ENCODE measurements at places on chromosomes 11 and 22.

DNA sequence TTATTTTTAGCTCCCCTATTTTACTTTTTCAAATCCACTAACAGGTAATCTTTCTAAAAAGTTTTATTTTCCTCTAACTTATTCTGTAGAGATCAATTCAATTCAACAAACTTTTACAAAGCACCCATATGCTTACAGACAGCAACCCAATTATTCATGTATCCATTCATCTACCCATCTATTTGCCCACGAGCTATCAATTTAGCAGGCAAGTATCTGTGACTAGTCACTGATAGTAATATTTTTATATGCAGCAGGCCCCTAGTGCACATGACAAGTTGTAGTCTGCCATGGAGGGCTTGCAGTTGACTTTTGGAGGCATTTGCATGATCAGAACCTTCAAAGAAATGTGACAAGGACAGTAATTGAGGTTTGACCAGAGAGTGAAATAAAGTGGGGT, 753.2 kb upstream of the TENM4 start:
- no peaks in the 10 kb centered on the region for H3K4me1 ChIP-seq
- H3K27ac ChIP-seq, result no peak overlapping the region
- no peaks in the 10 kb centered on the region for H3K27me3 ChIP-seq

DNA sequence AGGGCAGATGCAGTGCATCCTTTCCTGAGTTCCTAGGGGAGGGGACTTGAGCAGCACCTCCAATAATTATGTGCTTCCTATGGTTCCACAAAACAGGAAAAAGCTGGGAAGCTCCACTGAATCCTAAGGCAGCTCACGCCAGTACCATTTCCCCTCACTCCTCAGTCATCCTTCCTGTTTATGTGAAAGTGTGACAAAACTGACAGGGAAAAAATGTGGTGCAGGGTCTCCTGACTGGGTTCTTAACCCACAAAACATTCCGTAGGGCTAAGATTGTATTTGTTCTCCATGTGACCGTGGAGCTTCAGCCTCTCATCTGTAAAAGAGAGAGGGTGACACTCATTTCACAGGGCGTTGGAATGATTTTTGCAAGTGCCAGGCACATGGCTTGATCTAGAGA, 12.2 kb upstream of the LYVE1 start:
- no peak overlapping the region for H3K27ac ChIP-seq
- no peaks in the 10 kb centered on the region for H3K27me3 ChIP-seq
- no peak for DNase-seq
- no peaks in the 10 kb centered on the region for H3K4me1 ChIP-seq
- H3K36me3 ChIP-seq, result no peaks in the 10 kb centered on the region
- H3K4me3 ChIP-seq, result no peak overlapping the region

- no peak overlapping the region for H3K27ac ChIP-seq
- no peaks in the 10 kb centered on the region for H3K27me3 ChIP-seq
- H3K4me3 ChIP-seq, result no peak overlapping the region
- DNase-seq, result no peak
- no peaks in the 10 kb centered on the region for H3K4me1 ChIP-seq
- no peaks in the 10 kb centered on the region for H3K36me3 ChIP-seq
These were observed 13.2 kb upstream of the TRIM34 start for GRCh38 chr11:5611627-5612026.

GRCh38 chr11:79265756-79266322, 175.0 kb downstream of the TENM4 start:
- no peak overlapping the region for H3K27ac ChIP-seq
- no peaks in the 10 kb centered on the region for H3K27me3 ChIP-seq
- no peak overlapping the region for H3K4me3 ChIP-seq
- no peaks in the 10 kb centered on the region for H3K36me3 ChIP-seq
- no peak for DNase-seq

DNA sequence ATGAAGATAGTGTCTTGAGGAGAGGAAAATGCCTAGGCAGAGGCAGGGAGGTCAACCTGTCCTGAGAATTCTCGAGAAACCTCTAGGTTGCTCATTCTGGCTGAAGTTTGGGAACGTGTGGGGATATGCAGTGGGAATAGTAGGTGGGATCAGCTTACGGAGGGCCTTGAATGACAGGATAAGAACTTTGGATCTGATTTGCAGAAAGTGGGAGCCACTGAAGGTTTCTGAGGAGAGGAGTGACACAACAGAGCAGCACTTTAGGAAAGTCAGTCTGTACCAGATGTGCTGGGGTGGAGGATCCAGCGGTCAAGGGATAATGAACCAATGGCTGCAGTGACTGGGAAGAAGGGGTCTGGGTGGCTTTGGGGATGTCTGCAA, 2.4 kb downstream of the CD82 start:
- H3K36me3 ChIP-seq, result no peaks in the 10 kb centered on the region
- no peak for DNase-seq
- H3K4me3 ChIP-seq, result no peak overlapping the region
- no peaks in the 10 kb centered on the region for H3K27me3 ChIP-seq
- peaks cover 8% of the 10 kb centered on the region for H3K4me1 ChIP-seq
- H3K27ac ChIP-seq, result no peak overlapping the region

GRCh38 chr11:121459413-121460017, 6.7 kb upstream of the SORL1-AS1 start:
- H3K27ac ChIP-seq, result no peak overlapping the region
- no peak for DNase-seq
- H3K36me3 ChIP-seq, result no peaks in the 10 kb centered on the region
- no peak overlapping the region for H3K4me3 ChIP-seq
- H3K27me3 ChIP-seq, result no peaks in the 10 kb centered on the region

DNA sequence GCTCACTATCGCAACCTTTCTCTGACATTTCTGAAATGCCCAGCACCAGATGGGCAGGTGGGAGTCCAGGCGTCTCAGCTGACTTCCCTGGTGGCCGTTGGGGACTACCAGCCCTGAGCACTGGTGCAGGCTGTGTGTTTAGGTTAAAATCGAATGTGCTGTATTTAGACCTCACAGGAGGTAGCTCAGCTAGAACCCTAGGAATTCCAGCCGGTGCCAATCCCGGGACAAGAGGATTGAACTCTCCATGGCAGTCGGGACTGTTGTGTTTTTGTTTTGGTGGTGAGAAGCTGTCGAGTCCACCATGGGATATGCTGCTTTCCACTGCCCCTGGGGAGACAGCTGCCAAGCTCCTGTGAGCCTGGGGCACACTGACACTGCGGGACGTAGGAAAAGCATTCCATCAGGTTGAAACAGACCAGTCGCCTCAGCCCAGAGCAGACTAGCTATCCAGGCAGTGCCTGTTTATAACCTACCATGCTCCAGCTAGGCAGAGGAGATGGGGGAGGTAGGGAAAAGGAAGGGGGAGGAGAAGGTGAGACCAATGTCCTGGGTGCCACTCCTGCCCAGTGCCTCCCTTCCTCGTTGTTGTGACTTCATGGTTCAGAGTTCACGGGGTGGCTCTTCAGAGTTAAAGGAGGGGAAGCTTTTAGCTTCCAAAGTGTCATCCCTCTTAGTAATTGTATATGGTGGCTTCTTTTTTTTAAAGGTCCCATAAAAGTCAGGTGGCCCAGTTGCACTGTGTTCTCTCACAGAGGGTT, 53.0 kb downstream of the MICAL2 start:
- peaks cover 4% of the 10 kb centered on the region for H3K4me1 ChIP-seq
- DNase-seq, result no peak
- H3K4me3 ChIP-seq, result no peak overlapping the region
- H3K27ac ChIP-seq, result no peak overlapping the region

DNA sequence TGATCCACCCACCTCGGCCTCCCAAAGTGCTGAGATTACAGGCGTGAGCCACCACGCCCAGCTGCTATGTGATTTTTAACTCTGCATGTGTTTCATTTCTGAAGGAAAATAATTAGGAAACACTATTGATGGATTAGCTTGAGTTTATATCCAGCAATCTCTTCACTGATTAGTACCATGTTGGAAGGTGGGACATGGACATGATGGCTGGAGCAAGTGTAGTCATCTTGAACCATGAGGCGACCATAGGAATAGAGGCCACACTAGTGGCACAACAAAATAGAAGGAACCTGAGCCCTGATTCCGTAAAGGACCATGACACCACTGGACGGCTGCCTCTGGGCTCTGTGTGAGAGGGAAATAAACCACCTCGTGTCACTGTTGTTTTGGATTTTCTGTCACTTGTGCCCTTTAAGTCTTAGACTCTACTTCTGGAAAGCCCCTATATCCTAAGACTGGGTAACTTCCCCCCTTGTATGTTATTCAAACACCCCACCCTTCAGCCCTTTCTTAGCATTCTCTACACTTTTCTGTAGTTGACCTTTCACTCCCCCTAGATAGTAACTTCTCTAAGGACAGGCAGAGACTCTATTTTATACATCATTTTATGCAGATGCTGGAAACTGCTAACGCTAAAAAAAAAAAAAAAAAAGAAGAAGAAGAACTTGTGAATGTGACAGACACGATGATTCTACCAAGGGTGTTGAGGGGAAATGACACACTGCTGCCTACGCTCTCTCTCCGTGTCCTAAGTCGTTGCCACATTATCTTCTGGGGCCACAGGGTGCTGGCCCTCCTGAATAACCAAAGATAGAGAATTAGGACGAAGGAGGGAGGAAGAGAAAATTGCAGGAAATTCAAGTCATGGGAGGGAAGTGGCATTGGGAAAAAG, 2.7 kb upstream of the VPS37C start:
- DNase-seq, result no peak
- no peak overlapping the region for H3K27ac ChIP-seq
- H3K4me1 ChIP-seq, result peaks cover 5% of the 10 kb centered on the region
- no peaks in the 10 kb centered on the region for H3K36me3 ChIP-seq
- no peak overlapping the region for H3K4me3 ChIP-seq
- H3K27me3 ChIP-seq, result no peaks in the 10 kb centered on the region

DNA sequence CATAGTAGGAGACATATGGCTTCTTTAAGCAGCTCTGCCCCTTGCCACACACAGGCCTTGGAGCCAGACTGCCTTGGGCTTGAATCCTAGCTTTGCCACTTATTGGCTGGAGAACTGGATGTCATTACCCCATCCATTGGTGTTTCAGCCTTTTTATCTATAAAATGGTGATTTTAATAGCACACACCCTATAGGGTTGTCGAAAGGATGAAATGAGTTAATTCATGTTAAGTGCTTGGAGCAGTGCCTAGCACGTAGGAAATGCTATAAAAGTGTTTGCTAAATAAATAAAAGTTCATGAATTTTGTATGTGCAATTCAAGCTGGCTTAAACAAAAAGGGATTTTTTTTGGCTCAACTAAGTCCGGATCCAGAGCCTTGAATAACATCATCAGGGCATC, 120.7 kb downstream of the TIMP3 start:
- H3K4me3 ChIP-seq, result no peak overlapping the region
- H3K27me3 ChIP-seq, result no peaks in the 10 kb centered on the region
- no peaks in the 10 kb centered on the region for H3K4me1 ChIP-seq
- no peaks in the 10 kb centered on the region for H3K36me3 ChIP-seq
- H3K27ac ChIP-seq, result no peak overlapping the region

DNA sequence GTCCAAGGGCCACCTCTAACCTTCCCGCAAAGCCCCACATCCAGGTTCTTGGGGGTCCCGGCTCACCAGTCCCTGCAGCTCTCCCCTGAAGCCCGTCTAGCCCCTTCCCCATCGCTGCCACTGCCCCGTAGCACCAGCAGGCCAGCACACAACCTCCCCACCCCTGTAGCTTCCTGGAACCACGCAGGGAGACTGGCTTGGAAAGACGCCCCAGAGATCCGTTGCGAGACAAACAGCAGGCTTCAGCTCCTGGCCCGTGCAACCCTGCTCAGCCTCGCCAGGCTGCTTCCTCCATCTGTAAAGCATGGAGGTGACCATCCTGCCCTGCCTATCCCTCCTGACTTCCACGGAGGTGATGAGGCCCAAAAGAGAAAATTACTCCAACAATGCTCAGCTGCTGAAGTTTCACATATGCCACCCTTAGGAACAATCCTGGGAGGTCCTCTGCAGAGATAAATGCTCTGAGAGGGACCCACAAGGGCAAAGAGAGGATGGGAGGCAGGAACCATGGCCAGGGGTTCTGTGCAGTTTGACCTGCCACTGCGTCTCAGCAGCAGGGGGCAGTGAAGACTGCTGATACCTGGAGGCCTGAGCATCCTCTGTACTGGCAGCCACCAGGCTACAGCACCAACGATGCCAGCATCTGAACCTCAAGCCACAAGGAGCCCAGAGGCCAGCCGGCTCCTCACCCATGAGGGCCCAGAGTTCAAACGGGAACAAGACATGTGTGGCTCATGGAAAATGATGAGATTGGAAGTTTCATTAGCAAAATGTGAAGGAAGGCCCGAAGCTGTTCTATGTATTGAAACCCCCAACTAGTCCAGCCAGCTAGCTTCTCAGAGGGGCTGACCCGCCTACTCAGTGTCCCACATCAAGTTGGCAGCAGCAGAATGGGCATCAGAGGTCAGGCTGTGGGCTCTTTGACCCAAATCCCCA, 16.1 kb downstream of the DGCR2 start:
- no peaks in the 10 kb centered on the region for H3K27me3 ChIP-seq
- DNase-seq, result peak; percentile 35
- H3K4me1 ChIP-seq, result peaks cover 22% of the 10 kb centered on the region
- H3K36me3 ChIP-seq, result no peaks in the 10 kb centered on the region
- peak overlapping the region; percentile 50 for H3K27ac ChIP-seq
- no peak overlapping the region for H3K4me3 ChIP-seq

DNA sequence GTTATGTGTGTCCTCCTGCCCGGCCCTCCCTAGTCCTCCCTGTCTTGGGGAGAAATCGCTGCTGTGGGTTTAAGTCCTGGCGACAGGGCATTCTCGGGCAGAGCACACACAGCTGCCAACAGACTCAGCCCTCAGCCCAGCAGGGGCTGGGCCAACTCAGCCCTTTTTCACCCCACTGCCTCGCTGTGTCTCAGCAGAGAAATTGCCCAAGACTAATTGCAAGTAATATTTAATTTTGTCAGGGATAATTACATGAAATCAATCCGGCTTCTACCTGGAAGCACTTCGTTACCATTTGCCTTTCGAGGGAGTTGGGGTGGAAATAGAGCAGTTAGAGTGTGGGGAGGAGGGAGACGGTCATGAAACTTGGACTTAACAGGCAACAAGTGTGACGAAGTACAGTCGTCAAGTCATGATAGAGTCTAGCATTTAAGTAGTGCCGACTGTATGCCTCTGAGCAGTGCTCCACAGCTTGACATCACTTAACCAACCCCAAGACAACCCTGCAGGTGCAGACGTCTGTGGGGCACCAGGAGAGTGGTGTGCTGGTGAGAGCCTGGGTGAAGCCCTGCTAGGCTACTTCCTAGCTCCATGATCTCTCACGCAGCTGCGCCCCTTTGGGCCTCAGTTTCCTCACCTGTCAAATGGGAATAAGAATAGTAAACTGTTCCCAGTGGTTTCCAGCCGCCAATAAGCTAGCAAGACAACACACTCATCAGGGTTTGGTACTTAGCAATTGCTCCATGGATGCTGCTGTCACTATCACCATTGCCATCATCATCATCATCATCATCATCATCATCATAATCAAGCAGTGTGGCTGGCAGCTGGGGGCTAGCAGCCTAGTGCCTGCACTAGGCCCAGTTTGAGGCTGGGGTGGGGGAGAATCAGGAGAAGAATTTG, 29.2 kb downstream of the MN1 start:
- DNase-seq, result no peak
- no peak overlapping the region for H3K4me3 ChIP-seq
- H3K27me3 ChIP-seq, result no peaks in the 10 kb centered on the region
- H3K36me3 ChIP-seq, result no peaks in the 10 kb centered on the region
- H3K4me1 ChIP-seq, result no peaks in the 10 kb centered on the region
